Left renal cortex interstitium (tissue), 4 donors: ENCODE measurements at places on chromosomes 16 and 17. TPM values are rescaled to one million over a fixed set of nuclear protein-coding genes. Genes with fewer than 3 reads are reported as not detected.

- DNase-seq, result no peak
Observed at GRCh38 chr16:73976644-73977043, 320.0 kb upstream of the PSMD7 start.

DNA sequence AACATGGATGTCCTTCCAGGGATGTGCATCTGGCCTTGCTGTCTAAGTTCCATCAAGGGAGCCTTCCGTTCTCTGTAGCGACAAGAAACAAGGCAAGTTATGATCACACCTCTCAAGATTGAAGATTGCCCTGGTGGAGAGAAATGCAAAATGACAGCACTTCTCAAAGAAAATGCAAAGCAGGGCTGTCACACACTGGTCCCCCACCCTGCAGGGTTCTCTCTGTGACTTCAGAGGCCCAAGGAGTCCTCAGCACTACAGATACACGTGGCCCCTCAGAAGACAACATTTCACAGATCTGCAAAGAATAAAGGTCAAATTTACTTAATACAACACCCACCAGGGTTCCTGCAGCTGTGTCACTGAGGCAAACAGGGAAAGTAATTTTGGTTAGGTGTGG, 60.7 kb upstream of the TEX2 start:
- no peak for DNase-seq

DNA sequence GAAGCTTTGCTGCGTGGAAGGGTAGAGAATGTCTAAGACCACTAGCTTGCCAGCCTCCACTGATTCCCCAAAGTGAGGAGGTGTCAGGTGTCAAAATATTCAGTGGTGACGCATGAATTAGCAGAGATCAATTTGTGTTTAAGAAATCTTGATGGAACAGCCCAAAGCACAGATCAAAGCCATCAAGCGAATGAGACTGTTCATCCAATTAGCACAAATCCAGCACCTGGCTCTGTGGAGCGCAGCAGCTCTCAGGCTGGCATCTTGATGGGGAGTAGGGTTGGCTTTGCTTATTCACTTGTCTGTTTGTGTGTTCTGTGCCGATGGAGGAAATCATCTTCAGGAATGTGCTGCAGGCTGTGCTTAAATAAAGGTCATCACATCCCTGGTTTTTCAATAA, 456.8 kb upstream of the CCL2 start:
- DNase-seq, result no peak

DNA sequence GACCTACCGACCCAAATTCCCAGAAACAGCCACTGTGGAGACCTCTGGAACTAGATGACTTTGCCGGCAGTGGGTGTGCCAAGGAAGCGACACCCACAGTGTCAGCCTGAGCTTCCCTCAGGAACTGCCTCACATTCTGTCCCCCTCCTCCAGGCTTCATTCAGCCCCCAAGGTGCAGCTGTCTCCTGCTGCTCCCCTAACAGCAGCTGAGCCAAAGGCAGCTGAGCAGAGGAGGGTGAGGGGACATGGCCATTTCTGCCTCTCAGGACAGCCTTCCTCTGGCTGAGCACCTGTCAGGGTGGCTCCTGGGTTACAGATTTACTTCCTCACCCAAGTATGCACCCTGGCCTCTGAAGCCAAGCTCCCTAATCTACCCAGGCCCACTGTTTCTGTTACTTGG, 22.1 kb upstream of the MTMR4 start:
- DNase-seq, result no peak

GRCh38 chr17:76502341-76503211, 1.4 kb upstream of the RHBDF2 start:
- no peak for DNase-seq

CCL17 gene
- not detected for polyA plus RNA-seq

- DNase-seq, result no peak
Observed at GRCh38 chr16:63185235-63185780, 1149.1 kb upstream of the CDH8 start.

DNA sequence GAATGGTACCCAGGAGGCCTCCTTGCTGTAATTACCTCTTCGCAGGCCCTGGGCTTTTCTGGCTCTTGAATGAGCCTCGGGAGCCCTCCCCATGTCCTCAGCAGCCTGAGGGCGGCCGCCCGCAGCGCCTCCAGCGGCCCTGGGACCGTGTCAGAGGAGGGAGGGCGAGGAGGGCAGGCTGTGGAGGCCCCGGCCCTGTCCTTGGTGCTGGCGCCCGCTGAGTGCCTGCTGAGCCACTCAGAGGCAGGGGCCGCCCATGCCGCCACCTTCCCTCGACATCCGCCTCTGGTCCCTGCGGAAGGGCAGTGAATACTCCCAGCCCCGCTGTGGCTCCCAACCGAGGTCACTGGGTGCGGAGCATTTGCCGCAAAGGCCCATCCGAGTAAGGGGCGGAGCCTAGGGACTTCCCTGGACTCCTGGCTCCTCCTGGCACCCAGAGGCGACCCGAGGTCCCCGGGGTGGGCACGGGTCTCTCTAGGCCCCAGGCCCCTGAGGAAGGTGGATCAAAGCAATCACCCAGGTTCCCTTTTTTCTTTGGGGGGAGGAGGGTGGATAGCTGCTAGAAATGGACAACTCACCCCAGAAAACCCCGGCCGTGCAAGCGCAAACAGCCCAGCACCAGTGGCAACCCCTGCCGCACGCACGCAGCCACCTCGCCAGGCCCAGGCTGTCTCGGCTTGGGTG, 2.8 kb downstream of the RBFOX3 start:
- DNase-seq, result no peak

DNA sequence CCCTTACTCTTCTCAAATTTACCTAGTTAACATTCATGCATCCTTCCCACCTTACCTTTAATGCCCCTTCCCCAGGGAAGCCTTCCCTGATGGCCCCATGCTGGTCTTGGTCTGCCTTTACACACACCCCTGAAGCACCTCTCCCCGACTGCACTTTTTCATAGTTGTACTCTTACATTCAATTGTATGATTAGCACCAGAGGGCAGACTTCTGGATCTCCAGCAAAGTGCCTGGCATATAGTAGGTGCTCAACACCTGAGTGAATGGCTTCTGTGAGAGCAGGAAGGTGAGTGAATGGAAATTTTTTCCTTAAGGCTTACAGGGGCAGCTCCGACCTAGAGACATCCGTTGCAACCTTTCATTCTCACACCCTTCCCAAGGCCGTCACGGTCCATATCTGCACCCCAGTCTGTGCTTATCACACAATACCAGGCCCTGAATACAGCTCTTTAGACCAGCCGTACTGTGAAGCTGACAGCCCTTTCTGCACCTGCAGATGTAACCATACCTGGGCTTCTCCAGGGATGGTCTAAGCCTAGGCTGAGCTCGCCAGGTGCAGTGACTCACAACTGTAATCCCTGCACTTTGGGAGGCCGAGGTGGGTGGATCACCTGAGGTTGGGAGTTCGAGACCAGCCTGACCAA, 4.4 kb downstream of the PGAP3 start:
- no peak for DNase-seq

DNA sequence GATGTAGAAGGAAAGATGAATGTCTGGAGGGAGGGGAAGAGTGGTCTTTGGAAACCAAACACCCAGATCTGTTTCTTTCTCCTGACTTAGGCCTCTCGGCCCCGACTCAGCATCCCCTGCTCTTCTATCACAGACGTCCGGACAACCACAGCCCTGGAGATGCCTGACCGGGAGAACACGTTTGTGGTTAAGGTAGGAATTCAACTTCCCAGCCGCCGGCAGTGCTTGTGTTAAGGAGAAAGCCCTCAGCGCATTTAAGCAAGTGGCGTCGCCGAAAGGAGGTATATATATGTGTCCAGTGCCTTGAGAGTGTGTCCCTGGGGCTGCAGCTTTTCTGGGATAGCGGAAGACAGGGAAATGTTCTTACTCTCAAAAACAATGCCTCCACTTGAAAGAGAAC, 3.6 kb downstream of the SH2B1 start:
- DNase-seq, result no peak

DNA sequence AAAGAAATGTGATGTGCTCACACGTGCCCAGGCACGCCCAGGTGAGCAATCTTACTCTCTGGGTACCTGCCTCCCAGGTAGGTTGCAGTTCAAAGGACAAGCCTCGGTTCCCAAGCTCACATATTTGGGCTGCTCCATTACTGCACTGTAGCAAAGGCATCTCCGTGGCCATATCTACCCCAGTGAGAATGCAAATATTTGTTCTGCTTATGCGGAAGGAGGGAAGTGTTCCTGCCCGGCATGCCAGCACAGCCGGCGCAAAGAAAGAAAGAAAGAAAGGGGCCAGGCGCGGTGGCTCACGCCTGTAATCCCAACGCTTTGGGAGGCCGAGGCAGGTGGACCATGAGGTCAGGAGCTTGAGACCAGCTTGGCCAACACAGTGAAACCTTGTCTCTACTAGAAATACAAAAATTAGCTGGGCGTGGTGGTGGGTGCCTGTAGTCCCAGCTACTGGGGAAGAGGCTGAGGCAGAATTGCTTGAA, 30.7 kb downstream of the SLC43A2 start:
- DNase-seq, result no peak

- no peak for DNase-seq
Observed at GRCh38 chr17:57779706-57780105, 34.6 kb upstream of the CCDC182 start.

DNA sequence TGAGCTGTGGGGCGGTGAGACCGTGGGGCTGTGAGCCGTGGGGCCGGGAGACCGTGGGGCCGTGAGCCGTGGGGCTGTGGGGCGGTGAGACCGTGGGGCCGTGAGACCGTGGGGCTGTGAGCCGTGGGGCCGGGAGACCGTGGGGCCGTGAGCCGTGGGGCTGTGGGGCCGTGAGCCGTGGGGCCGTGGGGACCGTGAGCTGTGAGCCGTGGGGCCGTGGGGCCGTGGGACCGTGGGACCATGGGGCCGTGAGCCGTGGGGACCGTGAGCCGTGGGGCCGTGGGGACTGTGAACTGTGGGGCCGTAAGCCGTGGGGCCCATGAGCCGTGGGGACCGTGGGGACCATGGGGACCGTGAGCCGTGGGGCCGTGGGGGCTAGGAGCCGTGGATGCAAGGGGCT, 24.6 kb upstream of the PVALEF start:
- DNase-seq, result no peak

CACNG5 gene
- 2.2 TPM for polyA plus RNA-seq

GRCh38 chr17:64531955-64532371, 25.2 kb downstream of the CEP95 start:
- DNase-seq, result no peak

- DNase-seq, result no peak
Observed at GRCh38 chr16:30649725-30650368, 913 bp upstream of the PRR14 start.

DNA sequence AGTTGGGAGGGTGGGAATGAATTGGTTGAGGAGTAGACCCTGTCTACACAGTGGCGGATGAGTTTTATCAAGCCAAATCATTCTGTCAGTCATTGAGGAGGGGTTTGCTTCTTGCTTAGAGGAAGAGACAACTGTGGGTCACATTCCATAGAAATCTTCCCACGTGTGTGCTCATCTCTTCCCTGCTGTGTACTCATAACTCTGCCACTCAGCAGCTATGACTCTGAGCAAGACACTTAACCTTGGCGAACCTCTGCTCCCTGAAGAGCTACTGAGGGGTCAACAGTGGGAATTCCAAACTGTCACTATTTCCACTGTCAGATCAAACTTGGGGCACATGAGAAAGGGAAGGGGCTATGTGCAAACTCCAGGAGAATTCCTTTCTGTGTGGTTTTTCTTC, 72.6 kb upstream of the COX10 start:
- DNase-seq, result peak; percentile 17

NPIPB9 gene
- 3.6 TPM for polyA plus RNA-seq

DNA sequence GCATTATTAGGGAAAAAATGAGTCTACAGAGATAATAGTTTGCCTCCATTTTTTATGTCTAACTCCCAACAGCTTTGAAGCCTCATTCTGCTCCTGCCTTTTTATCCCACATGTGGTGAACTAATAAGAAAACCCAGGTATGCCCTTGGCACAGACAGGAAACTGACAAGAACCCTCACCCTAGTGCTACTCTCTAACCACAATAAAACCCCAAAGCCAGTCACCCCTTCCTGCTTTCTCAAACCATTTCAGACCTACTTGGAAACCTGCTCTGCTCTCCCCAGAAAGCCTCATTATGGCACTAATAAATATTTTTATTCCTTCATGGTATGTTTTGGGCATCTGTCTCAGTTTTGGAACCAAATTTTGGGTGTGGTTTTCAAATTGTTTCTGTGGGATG, 3.9 kb upstream of the MARVELD3 start:
- DNase-seq, result no peak

CCL4L2 gene
- not detected for polyA plus RNA-seq

OTOP3 gene
- not detected for polyA plus RNA-seq

MYLK3 gene
- 0.59 TPM for polyA plus RNA-seq

XYLT1 gene
- 6.9 TPM for polyA plus RNA-seq

ZNF205 gene
- 19.4 TPM for polyA plus RNA-seq

DNA sequence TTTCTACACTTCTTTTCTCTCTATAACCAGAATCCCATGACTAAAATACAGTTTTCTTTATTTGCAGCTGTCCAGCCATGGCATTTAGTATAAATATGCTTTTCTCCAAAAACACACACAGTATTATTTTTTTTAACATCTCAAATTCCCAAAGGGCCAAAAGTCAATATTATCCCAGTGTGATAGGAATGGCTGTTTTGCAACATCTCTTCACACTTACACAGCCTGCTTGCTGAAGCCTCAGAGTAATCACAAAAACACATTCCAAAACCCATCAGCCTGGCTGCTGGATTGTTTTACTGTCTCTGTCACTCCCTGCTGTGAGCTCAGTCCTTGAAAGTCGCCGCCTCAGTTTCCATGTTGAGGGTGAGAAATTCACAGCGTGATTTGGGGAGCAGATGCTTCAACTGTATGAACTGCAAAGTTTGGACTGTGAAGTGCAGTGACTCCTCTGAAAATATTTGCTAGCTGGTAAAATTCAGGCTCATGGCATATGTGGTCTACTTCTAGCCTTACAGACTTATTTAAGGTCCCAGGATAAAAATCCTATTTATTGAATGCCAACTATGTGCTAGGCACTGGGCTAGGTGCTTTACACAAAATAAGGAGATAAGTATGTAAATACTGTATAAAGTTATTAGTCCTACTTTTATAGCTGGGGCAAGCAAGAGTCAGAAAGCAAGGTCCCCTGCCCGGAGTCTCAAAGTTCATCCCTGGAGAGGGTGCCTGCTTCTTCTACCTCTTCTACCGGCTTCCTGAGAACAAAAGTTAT, 116.5 kb downstream of the SOCS1 start:
- no peak for DNase-seq

- DNase-seq, result no peak
Observed at GRCh38 chr17:61955619-61956018, 27.8 kb upstream of the INTS2 start.

- no peak for DNase-seq
Observed at GRCh38 chr16:68236137-68236825, 354 bp upstream of the ESRP2 start.
